ENCODE measurements at places on chromosomes 12 and 14.

DNA sequence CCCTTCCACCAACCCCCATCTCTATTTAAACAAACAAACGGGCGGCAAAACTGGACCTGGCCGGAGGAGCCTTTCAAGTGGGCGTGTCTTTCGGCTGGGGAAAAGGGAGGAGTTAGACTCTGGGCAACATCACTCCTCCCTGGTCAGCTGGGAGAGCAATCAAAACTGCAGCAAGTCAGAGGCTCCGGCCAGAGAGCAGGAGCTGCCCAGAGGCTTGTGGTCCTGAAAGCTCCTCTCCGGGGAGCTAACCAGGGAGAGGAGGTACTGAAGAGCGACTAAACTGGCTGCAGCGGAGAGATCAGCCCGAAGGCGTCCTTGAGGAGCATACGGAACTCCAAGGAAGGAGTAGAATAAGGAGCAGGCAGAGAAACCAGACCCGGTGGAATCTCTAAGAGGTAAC is at the start of gene NEUROD4:
Gene NEUROD4 (plus strand): TSS at position 191 of the 400 bp plus-strand sequence. CDS start 6,466 bp downstream, outside the sequence.
- DNase-seq = peak; percentile 13

DNA sequence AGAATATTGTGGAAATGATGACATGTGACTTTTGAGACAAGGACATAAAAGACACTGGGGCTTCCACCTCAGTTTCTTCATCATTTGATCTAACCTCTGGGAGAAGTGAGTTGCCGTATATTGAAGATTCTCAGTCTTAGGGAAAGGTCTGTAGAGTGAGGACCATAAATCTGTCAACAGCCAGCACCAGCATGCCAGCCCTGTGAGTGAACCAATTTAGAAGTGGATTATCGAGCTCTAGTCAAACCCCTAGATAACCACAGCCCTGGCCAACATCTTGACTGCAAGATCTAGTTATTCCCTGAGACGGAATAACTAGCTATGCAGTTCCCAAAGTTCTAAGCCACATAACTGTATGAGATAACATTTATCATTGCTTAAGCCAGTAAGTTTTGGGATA is 108.8 kb upstream of the PTPRR start:
- no peak for DNase-seq

GRCh38 chr14:69152181-69152901 is 578 bp downstream of the DCAF5 start:
- peak; percentile 76 for DNase-seq

- DNase-seq = no peak
These were observed 2.7 kb upstream of the GALC start for GRCh38 chr14:87995500-87996290.

DNA sequence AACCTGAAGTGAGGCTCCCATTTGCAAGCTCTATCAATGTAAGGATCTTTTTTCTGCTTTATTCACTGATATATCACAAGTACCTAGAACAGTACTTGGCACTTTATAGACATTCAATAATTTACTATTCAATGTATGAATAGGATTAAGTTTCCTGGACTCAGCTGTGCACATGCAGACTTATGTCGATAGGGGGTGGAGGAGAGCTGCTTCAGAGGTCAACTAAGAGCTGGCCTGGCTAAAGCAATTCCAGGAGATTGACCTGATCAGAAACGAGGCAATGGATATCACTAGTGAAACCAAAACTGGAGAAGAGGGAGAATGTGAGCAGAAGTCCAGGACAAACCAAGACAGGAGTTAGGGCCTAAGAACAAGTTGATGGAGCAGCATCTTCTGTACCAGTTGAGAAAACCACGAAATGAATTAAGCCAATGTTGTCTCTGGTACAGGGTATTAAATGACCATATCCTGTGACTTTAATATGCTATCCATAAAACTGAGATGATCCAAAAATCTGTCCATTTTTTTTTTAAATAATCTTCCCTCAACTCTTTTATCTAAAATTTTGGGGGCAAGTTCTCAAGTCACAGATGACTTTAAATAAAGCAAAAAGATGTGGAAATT is 169.2 kb downstream of the PIK3C2G start:
- no peak for DNase-seq

- DNase-seq = peak; percentile 65
These were observed at the start of gene ITGA7 for GRCh38 chr12:55707841-55708694. Gene ITGA7 (minus strand): TSS chr12:55707904. CDS start chr12:55707682, 222 bp downstream.

DNA sequence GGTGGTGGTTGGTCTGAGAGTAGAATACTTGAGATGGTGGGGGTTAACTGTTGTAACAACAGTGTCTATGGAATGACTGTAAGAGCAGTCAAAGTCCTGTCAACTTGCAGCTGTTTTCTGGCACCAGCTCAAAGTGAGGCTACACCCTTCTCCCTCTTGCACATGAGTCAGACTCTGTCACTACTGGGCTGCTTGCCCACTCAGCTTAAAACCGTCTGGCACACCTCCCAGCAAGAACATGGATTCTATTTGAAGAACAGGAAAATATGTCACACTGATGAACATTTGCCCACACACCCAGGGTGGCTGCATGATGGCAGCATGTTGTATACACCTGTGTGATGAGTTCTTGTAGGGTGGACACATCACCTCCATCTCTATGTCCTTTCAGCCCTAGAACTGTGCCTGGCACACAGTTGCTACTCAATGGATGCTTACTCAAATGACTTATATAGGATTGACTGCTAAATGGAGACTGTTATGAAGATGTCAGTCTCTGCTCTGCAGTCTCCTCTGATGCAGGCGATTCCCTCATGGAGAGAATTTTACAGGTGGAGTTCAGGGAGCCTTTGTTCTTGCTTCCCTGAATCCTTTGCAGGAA is 19.3 kb upstream of the SERPINA6 start:
- no peak for DNase-seq

GRCh38 chr14:103536693-103537092 is 7.7 kb downstream of the TRMT61A start:
- no peak for DNase-seq
